H1 (cell line): ENCODE measurements at places on chromosomes 12 and 14. TPM values are rescaled to one million over a fixed set of nuclear protein-coding genes. Genes with fewer than 3 reads are reported as not detected.

The M6PR gene
- total RNA-seq = 106 and 115 TPM in 2 replicates

- peak; percentile 48 for DNase-seq
Measured at GRCh38 chr12:10235761-10236631, 23.3 kb downstream of the GABARAPL1 start.

DNA sequence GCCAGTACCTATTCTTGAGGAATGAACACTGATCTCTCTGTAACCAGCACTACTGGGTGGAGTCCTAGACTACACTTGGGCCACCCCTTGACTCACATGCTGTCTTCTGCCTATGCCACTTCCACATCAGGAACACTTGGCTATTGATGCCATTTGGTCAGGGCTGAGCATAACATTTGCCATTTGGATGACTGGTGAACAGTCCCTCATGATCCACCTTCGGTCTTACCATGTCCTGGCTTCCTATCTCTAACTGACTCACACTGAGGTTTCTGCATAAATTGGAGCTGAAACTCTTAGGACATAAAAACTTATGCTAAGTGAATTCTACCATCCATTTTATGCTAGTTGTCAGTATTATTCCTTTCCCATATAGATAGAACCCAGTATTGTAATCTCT is 91.7 kb upstream of the PELI2 start:
- DNase-seq = no peak

The MAP4K5 gene
- total RNA-seq = 34.5 and 35.3 TPM in 2 replicates

The GLIPR1L1 gene
- total RNA-seq = 1.7 and 2.0 TPM in 2 replicates

GRCh38 chr14:104101651-104102281 is 16.3 kb downstream of the ASPG start:
- no peak for DNase-seq
